ENCODE measurements at places on chromosomes 3 and 15. TPM values are rescaled to one million over a fixed set of nuclear protein-coding genes. Genes with fewer than 3 reads are reported as not detected.

Gene ITPKA
- total RNA-seq: 0.20 TPM

Gene GRAMD1C
- total RNA-seq: 1.2 TPM

GRCh38 chr15:39397883-39398282 lies 183.0 kb upstream of the THBS1 start:
- H3K27me3 ChIP-seq: peaks cover 39% of the 10 kb centered on the region
- no peak overlapping the region for H3K27ac ChIP-seq
- no peaks in the 10 kb centered on the region for H3K36me3 ChIP-seq
- no peak for DNase-seq
- no peak overlapping the region for H3K4me3 ChIP-seq
- H3K4me1 ChIP-seq: peaks cover 3% of the 10 kb centered on the region

DNA sequence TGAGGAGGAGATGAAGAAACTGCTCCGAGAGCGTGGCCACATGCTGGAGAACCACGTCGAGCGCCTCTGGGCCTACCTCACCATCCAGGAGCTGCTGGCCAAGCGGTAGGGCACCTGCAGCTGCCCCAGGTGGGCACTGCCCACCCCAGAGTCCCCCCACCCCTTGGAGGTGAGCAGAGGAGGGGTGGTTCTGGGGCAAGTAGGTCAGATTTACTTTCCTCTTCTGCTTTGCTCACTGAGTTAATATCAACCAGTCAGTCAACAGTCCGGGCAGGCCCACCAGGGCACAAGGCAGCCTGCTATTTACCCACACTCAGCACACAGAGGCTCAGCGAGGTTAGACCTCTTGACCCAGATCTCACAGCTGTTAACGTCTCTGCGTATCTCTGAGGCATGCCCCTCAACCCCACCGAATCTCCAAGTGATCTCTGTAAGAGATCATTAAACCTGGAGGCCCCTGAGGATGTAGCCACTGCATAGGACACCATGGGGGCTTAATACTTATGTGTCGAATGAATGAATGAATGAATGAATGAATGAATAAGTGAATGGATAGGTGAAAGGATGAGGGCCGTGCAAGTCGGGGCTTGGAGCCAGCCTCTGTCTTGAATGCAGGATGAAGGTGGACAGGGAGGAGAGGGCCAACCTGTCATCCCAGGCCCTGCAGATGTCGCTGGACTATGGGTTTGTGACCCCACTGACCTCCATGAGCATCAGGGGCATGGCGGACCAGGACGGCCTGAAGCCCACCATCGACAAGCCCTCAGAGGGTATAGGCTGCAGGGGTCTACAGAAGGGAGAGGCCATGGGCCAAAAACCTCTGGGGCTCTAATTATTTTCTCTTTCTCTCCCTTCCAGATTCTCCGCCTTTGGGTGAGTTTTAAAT lies 8.0 kb upstream of the ITIH3 start:
- H3K36me3 ChIP-seq: no peaks in the 10 kb centered on the region
- H3K4me1 ChIP-seq: peaks cover 3% of the 10 kb centered on the region
- no peak for DNase-seq
- no peak overlapping the region for H3K4me3 ChIP-seq
- H3K27me3 ChIP-seq: peaks cover 38% of the 10 kb centered on the region

Gene CHAC1
- 0.70 TPM for total RNA-seq

DNA sequence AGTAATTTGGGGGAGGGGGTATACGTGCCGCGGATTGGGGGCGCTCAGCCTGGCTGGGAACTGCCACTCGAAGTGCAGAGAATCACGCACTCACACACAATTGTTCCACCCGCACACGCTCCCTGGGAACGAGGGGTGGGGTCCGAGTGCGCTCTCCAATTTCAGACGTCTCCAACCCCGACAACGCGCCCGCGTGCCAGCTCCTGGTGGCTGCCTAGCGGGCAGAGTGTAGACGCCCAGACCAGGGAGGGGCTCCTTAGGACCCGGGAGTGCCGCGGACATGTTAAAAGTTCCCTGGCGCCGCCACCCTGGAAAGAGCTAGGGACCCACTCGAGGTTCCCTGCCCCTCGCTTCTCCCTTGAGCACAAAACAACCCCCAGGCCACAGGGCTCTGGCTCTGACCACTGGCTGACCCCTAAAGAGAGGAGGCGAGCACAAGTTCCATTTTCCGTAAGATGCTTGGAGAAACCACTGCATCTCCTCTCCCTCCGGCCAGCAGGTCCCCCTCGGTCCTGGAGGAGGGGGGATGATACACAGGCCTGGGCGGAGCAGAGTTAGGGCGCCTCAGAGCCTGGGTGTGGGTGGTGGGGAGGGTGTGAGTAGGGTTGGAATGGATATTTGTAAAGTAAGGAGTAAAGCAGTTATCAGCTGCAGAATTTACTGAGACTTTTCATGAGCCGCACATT lies 894 bp upstream of the ANKRD63 start:
- H3K36me3 ChIP-seq: no peaks in the 10 kb centered on the region
- H3K27me3 ChIP-seq: peaks cover 22% of the 10 kb centered on the region
- peak overlapping the region; percentile 67 for H3K4me3 ChIP-seq
- H3K27ac ChIP-seq: no peak overlapping the region
- DNase-seq: no peak
- H3K4me1 ChIP-seq: peaks cover 4% of the 10 kb centered on the region

Gene PRKCD
- total RNA-seq: 27.3 TPM

DNA sequence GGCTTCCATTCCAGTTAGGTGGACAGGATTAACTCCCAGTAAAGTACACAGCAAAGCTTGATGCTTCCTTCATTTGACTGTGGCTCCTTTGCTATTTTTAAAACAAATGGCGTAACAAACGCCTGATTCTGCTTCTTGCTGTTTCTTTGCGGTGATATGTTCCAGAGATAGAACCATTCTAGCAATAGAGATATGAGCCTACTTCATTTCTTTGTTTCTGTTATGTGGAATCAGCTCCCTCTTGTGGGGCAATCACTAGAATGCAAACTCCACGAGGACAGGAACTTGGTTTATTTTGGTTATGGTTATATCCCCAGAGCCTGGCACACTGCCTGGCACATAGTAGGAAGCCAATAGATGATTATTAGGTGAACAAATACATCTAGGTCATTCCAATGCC lies 122.6 kb upstream of the SLC6A11 start:
- no peaks in the 10 kb centered on the region for H3K4me1 ChIP-seq
- no peaks in the 10 kb centered on the region for H3K36me3 ChIP-seq
- no peak for DNase-seq
- H3K27ac ChIP-seq: no peak overlapping the region

DNA sequence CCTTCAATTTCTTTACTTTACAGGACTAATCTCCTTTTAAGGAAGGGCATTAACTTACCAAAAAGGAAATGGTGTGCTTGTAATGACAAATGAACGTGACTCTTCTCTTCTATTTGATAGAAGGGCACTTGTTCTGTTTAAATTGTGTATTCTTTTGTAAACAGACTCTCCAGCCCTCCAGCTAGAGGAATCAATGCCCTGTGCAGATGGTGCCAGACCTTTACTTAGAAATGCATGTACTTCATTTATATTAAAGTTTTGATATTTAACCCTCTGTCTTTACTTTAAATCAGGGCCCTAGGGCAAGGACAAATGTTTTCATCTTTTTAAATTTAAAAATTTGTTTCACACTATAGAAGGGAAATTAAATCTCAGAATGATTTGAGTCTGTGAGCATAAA lies 355.1 kb downstream of the GBE1 start:
- H3K36me3 ChIP-seq: no peaks in the 10 kb centered on the region
- no peak for DNase-seq
- no peaks in the 10 kb centered on the region for H3K4me1 ChIP-seq

Gene HYAL3
- 3.7 TPM for total RNA-seq

DNA sequence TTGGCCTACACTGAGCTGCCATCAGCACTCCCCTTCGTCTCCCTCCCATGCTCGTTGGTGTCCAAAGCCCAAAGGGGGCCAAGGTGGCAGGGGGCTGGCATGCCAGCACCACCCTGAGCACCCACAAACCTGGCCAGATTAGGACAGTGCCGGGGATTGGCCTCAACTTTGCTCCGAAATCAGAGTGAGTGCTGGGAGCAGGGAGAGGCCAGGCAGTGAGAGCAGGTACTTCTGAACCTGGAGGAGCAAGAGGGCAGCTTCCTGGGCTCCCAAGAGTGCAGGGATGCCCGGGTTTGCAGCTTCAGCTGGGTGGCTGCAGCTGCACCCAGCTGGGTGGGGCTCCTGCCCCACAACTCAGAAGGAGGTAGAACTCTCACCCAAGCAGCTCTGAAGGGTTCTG lies 563.0 kb downstream of the SI start:
- no peaks in the 10 kb centered on the region for H3K27me3 ChIP-seq
- no peaks in the 10 kb centered on the region for H3K36me3 ChIP-seq
- no peak overlapping the region for H3K27ac ChIP-seq
- H3K4me3 ChIP-seq: no peak overlapping the region

DNA sequence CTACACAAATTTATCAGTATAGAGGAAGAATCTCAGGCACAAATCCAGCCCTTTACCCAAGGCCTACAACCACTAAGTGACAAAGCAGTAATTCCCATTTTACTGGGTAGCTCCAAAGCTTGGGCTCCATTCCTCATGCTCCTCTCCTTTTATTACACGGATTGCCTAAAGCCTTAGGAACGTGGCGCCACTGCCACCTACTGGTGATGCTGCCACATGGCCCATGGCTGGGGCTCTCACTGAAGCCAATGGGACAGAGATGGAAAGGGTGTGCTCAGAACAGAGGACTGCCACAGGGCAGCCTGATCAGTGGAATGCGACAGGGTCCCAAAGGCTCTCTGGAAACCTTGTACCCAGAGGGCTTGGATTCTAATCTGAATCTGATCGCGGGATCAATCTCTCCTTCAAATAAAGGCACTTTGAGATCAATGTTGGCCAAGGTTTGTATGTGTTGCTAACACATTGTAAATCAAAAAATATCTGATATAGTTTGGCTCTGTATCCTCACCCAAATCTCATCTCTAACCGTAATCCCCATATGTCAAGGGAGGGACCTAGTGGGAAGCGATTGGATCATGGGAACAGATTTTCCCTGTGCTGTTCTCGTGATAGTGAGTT lies 33.5 kb upstream of the LYZL4 start:
- H3K4me3 ChIP-seq: no peak overlapping the region
- DNase-seq: peak; percentile 50
- H3K27ac ChIP-seq: no peak overlapping the region
- no peaks in the 10 kb centered on the region for H3K4me1 ChIP-seq

DNA sequence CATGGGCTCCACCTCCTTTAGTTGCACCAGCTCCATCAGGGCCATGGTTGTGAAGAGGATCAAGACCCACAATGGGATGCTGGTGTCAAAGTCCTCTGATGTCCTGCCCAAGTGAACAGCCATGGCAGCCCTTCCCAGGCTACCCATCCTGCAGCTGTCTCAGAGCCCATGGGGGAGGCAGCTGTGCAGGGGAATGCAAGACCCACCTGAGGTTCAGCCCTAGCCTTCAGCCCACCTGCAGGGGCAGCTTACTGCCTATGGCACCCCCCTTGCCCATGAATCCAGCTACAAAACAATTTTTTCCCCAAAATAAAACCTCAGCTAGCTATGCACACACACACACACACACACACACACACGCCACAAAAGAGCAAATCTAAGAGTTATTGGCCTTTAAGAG lies 48.2 kb upstream of the POU1F1 start:
- DNase-seq: no peak
- no peak overlapping the region for H3K4me3 ChIP-seq
- peaks cover 2% of the 10 kb centered on the region for H3K36me3 ChIP-seq
- H3K4me1 ChIP-seq: no peaks in the 10 kb centered on the region
- H3K27ac ChIP-seq: no peak overlapping the region

GRCh38 chr3:15822281-15822680 lies 24.5 kb upstream of the ANKRD28 start:
- no peak for DNase-seq
- H3K4me3 ChIP-seq: no peak overlapping the region
- peaks cover 3% of the 10 kb centered on the region for H3K36me3 ChIP-seq
- no peak overlapping the region for H3K27ac ChIP-seq

GRCh38 chr3:183085634-183086390 lies 13.5 kb downstream of the MCCC1 start:
- H3K4me3 ChIP-seq: no peak overlapping the region
- H3K36me3 ChIP-seq: peaks cover 14% of the 10 kb centered on the region
- no peaks in the 10 kb centered on the region for H3K27me3 ChIP-seq

Gene SORD
- total RNA-seq: 2.1 TPM

Gene ATP6V1A
- 15.1 TPM for total RNA-seq

Gene ADAMTS7
- not detected for total RNA-seq

DNA sequence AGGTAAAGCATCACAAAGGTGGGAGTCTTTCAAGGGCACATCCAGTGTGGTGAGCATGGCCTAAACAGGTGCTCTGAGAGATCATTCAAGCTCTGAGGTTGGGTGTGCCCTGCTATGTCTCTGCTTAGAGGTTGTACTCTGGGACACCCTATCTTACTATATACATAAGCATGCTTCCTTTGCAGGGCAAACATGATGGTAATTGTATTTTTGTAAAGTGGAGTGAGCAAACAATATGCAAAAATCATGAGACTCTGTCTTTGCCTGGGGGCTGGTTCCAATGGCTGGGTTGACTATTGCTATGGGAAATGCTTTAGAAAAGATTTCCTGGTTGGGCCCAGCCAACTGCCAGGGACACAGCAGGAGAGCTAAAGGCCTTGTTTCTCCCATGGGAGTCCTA lies 315.1 kb upstream of the TLE3 start:
- H3K36me3 ChIP-seq: no peaks in the 10 kb centered on the region
- peaks cover 21% of the 10 kb centered on the region for H3K27me3 ChIP-seq
- H3K27ac ChIP-seq: no peak overlapping the region
- DNase-seq: no peak

- no peaks in the 10 kb centered on the region for H3K27me3 ChIP-seq
- DNase-seq: no peak
- no peak overlapping the region for H3K4me3 ChIP-seq
- no peaks in the 10 kb centered on the region for H3K4me1 ChIP-seq
- no peak overlapping the region for H3K27ac ChIP-seq
Observed at GRCh38 chr3:76723366-76723765, 316.5 kb upstream of the ROBO2 start.

Gene MOBP
- not detected for total RNA-seq

GRCh38 chr3:21542656-21543379 lies 208.2 kb downstream of the ZNF385D start:
- no peaks in the 10 kb centered on the region for H3K4me1 ChIP-seq
- no peak overlapping the region for H3K27ac ChIP-seq
- H3K36me3 ChIP-seq: no peaks in the 10 kb centered on the region
- no peaks in the 10 kb centered on the region for H3K27me3 ChIP-seq
- H3K4me3 ChIP-seq: no peak overlapping the region

- H3K4me3 ChIP-seq: no peak overlapping the region
- peaks cover 7% of the 10 kb centered on the region for H3K4me1 ChIP-seq
- H3K27ac ChIP-seq: no peak overlapping the region
- no peak for DNase-seq
Observed at GRCh38 chr3:13209634-13209997, 136.4 kb upstream of the IQSEC1 start.

Gene ITGA11
- 0.17 TPM for total RNA-seq

Gene PLA1A
- total RNA-seq: not detected

Measured in T-helper 17 cell (primary cell).